Ovary (tissue), 10 donors: ENCODE measurements at places on chromosomes 2 and 18. TPM values are rescaled to one million over a fixed set of nuclear protein-coding genes. Genes with fewer than 3 reads are reported as not detected.

- DNase-seq: no peak
Observed at GRCh38 chr2:88600038-88600465, 27.2 kb downstream of the EIF2AK3 start.

- DNase-seq: no peak
Observed at GRCh38 chr2:232569541-232569940, 19.1 kb downstream of the EIF4E2 start.

- no peak for DNase-seq
Observed at GRCh38 chr2:181946444-181947127, 39.1 kb upstream of the PPP1R1C start.

The PDE1A gene
- total RNA-seq: 2.9 TPM

The BMP10 gene
- total RNA-seq: not detected

The ABCG8 gene
- total RNA-seq: 0.05 TPM

The ADAM23 gene
- total RNA-seq: 4.1 TPM
